ENCODE measurements at places on chromosomes 3 and 15. TPM values are rescaled to one million over a fixed set of nuclear protein-coding genes. Genes with fewer than 3 reads are reported as not detected.

DNA sequence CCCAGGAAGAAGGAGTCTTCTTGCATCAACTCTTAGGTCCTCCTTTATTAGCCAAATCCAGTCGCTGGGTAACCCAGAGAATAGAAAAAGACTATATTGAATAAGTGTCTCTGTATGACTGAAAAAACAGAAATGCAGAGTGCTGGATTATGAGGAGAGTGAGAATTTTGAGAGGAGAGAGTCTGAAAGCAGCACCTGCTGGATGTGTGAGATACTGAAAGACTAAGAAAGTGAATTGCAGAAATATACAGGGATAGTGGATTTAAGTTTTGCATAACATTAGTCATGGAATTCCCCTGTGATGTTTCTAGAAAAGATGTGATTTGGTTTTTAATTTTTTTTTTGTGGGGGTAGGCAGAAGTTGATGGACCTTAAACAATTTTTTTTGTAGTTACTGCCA lies 296.5 kb downstream of the MECOM start:
- peaks cover 9% of the 10 kb centered on the region for H3K27me3 ChIP-seq
- no peak overlapping the region for H3K27ac ChIP-seq
- H3K36me3 ChIP-seq, result no peaks in the 10 kb centered on the region
- no peaks in the 10 kb centered on the region for H3K4me1 ChIP-seq
- no peak overlapping the region for H3K4me3 ChIP-seq

GRCh38 chr3:129673897-129674797 lies 67.7 kb upstream of the PLXND1 start:
- no peak overlapping the region for H3K27ac ChIP-seq
- DNase-seq, result no peak
- H3K36me3 ChIP-seq, result peaks cover 8% of the 10 kb centered on the region
- peaks cover 1% of the 10 kb centered on the region for H3K27me3 ChIP-seq
- H3K4me3 ChIP-seq, result no peak overlapping the region

DNA sequence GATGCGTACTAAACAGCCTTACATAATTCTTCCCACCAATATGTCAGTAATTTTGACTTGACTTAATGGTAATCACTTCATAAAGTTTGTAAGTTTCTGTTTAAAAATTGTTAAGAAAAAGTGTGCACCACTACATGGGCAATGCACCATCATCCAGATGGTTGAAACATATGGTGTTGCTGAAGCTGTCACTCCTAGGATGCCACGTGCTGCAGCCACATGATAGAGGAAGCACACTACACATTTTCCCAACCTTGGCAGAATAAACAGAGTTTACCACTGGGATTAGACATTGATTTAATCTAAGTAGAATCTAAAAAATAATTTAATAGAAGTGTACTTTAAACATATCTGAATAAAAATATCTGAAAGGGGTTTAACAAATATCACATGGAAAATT lies 1209.9 kb downstream of the NSUN3 start:
- H3K27ac ChIP-seq, result no peak overlapping the region
- no peak overlapping the region for H3K4me3 ChIP-seq
- no peaks in the 10 kb centered on the region for H3K4me1 ChIP-seq
- DNase-seq, result no peak
- H3K36me3 ChIP-seq, result no peaks in the 10 kb centered on the region

Gene HCLS1
- total RNA-seq, result 234 TPM

DNA sequence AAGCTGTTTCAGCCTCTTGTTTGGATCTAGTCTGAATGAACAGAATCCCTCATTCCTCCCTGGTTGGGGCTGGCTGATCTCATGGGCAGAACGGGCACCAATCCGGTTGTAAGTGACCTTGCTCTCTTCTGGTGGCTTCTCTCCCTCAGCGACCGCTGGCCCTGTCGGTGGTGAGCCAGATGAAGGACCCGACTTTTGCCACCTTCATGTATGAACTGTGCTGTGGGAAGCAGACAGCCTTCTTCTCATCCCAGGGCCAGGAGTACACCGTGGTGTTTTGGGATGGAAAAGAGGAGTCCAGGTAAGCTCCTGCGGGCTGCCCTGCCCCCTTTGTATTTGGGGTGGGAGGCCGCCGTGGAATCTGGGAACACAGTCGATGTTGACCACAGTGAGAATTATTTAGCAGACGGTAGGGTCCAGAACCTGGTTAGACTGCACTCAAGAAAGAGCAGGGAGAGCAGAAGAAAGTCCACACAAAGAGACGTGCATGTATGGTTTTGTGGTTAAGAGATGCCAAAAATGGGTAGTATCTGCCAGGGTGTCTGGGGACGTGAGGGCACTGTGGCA lies 138.8 kb downstream of the LRRK1 start:
- H3K4me1 ChIP-seq, result no peaks in the 10 kb centered on the region
- H3K4me3 ChIP-seq, result no peak overlapping the region
- H3K36me3 ChIP-seq, result no peaks in the 10 kb centered on the region

Data from activated T-helper 1 cell treated with anti-CD3 and anti-CD28 coated beads, Interleukin-12 subunit alpha, Interleukin-12 subunit beta, Interleukin-2, Interleukin-4 antibody, amounts not matched to agents 30 ng/mL and 10 ng/mL and 1 ng/mL, durations not matched to agents 14 hours and 24 hours and 36 hours (primary cell).